ENCODE measurements at places on chromosomes 5 and 9. TPM values are rescaled to one million over a fixed set of nuclear protein-coding genes. Genes with fewer than 3 reads are reported as not detected.

The SOX30 gene
- total RNA-seq, result not detected

DNA sequence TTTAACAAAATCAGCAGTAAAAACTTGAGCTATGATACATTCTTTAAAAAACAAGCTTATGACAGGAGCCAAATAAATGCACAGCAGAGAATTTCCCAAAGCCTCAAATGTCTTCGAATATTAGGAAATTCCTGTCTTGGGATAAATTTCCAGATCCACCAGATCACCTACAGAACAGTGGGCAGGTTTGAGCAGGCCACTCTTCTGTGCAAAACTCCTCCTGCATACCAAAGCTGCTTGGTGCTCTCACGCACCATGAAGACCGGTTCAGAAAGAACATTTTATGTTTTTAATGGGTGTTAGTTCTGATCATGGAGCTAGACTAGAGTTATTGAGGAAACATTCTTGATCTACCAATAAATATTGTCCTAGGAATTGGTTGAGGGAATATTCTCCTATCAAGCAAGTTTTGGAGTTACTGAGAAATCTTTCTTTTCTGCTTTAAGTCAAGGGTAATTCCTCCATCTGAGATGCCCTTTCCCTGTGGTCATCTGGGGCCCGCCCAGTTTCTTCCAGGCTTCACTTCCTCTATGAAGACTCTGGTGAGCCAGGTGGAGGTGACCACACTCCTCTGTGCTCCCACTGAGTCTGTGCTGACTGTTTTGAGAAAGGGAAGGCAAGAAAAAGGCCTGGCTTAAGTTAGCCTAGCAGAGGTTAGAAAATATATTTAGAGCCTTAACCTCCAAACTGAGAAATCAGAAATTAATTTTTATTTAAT lies 17.9 kb downstream of the TNFSF15 start:
- no peaks in the 10 kb centered on the region for H3K27me3 ChIP-seq
- H3K36me3 ChIP-seq, result peaks cover 6% of the 10 kb centered on the region
- peak overlapping the region; percentile 9 for H3K27ac ChIP-seq
- peak; percentile 45 for DNase-seq
- H3K4me1 ChIP-seq, result peaks cover 11% of the 10 kb centered on the region

- no peak overlapping the region for H3K4me3 ChIP-seq
- H3K27me3 ChIP-seq, result no peaks in the 10 kb centered on the region
- H3K27ac ChIP-seq, result no peak overlapping the region
- no peaks in the 10 kb centered on the region for H3K36me3 ChIP-seq
- no peak for DNase-seq
These were observed 71.9 kb upstream of the SPDL1 start for GRCh38 chr5:169511708-169512107.

The SCGB3A2 gene
- not detected for total RNA-seq

The RARS1 gene
- 127 TPM for total RNA-seq

DNA sequence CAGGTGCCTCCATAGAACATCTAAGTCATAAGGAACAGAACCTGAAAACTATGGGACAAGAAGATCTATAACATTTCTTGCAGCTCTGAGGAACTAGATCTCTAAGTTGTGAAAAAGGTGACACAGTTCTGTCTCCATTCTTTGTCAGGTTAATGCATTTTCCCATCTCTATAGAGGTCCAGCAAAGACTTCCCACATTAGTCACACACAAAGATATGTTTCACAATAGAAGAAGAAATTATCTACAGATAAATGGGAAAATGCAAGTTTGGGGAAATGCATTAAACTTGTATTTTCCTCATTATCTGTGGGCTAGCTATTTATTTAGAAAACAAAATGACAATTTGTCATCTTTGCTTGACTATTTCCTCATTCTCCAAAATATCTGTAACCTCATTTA lies 458.6 kb upstream of the PAPPA start:
- H3K27me3 ChIP-seq, result no peaks in the 10 kb centered on the region
- peak; percentile 30 for DNase-seq
- no peak overlapping the region for H3K4me3 ChIP-seq
- no peaks in the 10 kb centered on the region for H3K36me3 ChIP-seq

DNA sequence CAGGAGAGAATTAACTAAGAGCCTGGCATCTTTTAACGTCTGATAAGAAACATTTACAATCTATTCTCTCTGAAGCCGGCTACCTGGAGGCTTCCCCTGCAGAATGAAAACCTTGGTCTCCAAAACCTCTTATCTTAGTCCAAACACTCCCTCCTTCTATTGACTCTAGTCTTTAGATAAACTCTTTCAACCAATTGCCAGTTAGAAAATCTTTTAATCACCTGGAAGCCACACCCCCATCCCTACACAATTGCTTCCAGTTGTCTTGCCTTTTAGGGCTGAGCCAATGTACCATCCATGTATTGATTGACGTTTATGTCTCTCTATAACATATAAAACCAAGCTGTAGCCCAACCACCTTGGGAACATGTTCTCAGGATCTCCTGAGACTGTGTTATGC lies 1343.1 kb upstream of the C9orf72 start:
- no peaks in the 10 kb centered on the region for H3K36me3 ChIP-seq
- H3K4me3 ChIP-seq, result no peak overlapping the region
- DNase-seq, result no peak
- no peaks in the 10 kb centered on the region for H3K27me3 ChIP-seq
- H3K27ac ChIP-seq, result no peak overlapping the region

The IFNA7 gene
- not detected for total RNA-seq

DNA sequence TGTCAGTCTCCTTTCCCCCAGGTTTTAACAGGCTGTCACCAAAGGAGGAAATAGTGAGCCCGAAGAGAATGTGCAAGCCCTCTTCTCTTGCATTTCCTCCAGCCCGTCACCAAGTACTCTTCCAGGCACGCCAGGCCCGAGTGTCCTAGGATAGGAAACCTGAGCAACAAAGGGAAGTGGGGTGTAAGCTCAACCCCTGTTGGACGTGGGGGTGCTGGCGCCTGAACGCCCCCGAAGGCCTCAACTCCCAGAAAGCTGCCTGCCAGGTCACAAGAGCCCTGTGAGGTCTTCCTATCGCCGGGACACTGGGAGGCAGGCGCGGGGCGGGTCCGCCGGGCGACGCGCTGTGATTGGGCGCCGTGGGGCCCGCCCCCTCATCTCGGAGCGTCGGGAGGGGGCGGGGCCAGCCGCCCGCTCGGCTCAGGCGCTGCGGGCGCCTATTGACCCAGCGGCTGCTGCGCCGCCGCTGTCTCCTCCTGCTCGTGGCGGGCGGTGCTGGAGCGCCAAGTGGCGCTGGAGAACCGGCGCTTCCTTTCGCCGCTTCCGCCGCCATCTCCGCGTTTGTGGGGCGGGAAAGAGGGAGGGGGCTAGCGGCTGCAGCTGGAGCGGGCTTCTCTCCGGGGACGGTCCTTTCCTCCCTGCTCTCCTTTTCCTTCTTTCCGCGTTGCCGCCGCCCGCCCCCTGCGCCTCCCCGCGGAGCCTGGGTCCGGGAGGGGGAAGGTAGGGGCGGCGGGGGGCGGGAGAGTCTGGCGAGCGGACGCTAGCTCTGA lies 572 bp upstream of the MAN2A1 start:
- peaks cover 6% of the 10 kb centered on the region for H3K36me3 ChIP-seq
- peaks cover 26% of the 10 kb centered on the region for H3K4me1 ChIP-seq
- DNase-seq, result peak; percentile 91
- no peaks in the 10 kb centered on the region for H3K27me3 ChIP-seq

DNA sequence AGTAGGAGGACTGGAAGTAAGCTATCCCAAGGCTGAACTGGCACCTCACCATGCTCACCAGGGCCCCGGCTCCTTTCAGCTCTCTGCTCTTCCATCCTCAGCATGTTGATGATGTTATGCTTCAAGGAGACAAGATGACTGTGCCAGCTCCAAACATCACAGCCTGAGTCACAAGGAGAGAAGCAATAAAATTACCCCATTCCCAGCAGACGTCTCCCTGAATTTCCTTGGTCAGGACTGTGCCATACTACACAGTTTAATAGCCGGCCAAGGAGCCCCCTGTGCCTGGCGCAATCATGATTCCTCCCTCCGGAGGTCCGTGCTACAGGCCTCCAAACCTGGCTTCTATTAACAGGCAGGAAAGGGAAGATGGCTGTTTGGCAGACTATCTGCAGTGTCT lies 51.2 kb upstream of the ROR2 start:
- H3K4me3 ChIP-seq, result no peak overlapping the region
- no peaks in the 10 kb centered on the region for H3K36me3 ChIP-seq
- H3K4me1 ChIP-seq, result no peaks in the 10 kb centered on the region
- peak; percentile 21 for DNase-seq
- no peak overlapping the region for H3K27ac ChIP-seq

- no peak for DNase-seq
- no peaks in the 10 kb centered on the region for H3K27me3 ChIP-seq
- no peak overlapping the region for H3K4me3 ChIP-seq
- no peaks in the 10 kb centered on the region for H3K36me3 ChIP-seq
These were observed 135.6 kb upstream of the IRX4 start for GRCh38 chr5:2018390-2018724.
